DMS 273 treated with DMSO at 0.1 percent for 48 hours (cell line): ENCODE measurements at places on chromosomes 5 and 9.

DNA sequence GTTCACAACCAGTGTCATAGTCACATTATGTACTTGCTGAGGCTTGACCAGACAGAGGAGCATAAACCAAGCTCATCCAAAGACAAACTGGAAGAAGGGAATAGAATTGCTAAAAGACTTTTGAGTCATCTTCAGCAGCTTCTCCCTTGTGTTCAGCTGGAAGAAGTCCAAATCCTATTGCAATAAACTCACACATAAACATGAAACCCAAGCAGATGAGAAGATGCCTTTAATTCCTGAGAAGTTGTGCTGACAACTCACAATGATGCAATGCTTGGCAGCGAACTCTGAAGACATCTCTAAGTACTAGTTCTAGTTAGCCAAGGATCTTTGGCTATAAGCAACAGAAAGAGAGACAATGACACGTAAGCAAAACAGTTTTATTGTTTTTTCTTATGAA, 642.1 kb downstream of the KCTD16 start:
- DNase-seq = no peak

DNA sequence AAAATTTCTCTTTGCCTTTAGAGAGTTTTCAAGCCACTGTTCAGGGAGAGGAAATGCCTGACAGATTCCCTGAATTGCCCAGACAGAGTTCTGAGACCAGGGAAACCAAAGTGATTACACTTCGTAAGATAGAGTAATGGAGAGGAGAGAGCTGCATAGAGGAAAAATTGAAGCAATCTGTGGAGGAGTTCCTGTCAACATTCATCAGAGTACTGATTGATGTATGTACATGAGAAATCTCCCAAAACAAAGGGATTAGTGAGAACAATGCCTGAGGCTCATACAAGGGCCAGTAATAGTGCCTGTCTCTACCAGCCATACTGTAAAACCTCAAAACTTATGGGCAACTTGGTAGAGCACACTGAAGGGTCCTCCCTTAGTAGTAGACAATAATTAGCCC, 79.0 kb upstream of the TRIM32 start:
- DNase-seq = no peak

- peak; percentile 74 for DNase-seq
Observed at GRCh38 chr5:154058055-154059038, 19.6 kb downstream of the MFAP3 start.

DNA sequence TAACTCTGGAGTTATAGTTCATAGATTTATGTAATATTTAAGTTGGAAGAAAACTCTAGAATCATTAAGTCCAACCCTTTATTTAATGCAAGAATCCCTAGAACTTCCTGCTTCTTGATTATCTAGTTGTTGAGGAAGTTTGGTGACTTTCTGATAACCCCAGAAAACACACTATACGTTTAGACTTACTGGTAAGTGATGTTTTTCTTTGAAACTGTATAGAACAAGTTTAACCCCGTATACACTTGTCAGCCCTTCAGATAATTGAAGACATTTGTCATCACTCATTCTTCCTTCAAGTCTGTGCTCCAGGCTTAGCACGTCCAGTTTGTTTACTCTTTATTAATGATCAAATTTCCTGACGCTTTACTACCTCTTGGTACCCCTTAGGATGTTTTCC, 9.0 kb downstream of the NDUFS4 start:
- DNase-seq = no peak

DNA sequence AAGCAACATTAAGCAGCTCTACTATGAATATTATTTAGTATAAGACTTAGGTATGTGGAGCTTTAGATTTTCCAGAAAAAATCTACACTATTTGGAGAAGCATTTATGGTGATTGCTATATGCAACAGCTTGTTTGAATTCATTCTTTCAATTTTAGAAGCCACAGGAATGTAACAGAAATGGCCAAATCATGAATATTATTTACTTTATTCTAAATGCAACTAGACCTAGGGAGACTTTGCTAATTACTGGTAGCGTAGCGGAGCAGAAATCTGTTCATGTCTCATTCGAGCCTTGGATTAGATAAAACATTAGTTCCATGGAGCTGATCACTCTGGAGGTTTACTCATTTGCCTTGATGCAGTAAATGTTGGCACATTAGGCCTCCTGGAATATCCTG, 290.2 kb downstream of the ZNF608 start:
- no peak for DNase-seq

DNA sequence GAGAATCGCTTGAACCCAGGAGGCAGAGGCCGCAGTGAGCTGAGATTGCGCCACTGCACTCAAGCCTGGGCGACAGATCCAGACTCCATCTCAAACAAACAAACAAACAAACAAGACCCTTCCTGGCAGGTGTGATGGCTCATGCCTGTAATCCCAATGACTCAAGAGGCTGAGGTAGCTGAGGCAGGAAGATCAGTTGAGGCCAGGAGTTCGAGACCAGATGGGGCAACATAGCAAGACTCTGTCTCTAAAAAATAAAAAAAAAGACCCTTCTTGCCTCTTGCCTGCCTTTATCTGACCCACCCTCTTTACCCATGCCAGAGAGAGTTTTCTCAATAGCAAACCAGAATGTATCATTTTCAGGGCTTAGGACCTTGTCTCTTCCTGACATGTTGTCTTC, 8.8 kb upstream of the PANK3 start:
- no peak for DNase-seq

- peak; percentile 96 for DNase-seq
Observed at GRCh38 chr5:54091307-54092130, 218.9 kb downstream of the ARL15 start.

GRCh38 chr5:65811004-65811403, 89.0 kb downstream of the NLN start:
- no peak for DNase-seq

DNA sequence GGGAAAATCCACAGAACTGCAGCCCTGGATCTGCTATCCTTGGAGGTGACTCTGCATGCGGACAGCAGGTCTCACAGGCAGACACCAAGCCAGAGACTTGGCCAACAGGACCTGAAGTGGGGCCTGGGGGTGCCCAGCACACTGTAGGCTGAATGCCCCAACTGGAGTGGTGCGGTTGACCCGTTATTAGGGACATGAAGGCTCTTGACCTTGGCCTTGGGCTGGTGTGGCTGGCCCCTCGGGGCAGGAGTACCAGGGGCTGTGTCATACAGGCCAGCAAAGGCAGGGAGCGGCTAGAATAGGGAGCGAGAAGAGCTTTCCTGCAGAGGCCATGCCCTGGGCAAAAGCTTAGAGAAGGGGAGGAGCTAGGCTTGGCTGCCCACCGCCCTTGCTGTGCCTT, 153.2 kb upstream of the MVB12B start:
- DNase-seq = no peak
